ENCODE measurements at places on chromosomes 6 and 20.

DNA sequence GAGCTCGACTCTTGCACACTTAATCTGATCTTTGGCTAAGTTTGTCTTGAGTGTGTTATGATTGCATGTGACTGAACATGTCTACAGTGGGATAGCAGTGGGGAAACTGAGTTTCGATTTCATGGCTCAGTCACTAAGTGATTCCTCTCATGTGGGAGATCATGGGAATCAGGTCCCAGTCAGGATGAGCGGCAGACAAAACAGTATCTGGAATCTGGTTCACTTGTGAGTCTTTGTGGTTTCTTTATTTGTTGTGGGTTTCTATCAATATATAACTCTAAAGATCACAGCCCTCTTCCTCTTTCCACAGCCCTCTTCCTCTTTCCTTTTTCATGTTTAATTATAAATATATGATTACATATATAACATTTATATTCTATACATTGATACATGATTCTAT lies 4.0 kb downstream of the RPP21 start:
- DNase-seq: no peak

DNA sequence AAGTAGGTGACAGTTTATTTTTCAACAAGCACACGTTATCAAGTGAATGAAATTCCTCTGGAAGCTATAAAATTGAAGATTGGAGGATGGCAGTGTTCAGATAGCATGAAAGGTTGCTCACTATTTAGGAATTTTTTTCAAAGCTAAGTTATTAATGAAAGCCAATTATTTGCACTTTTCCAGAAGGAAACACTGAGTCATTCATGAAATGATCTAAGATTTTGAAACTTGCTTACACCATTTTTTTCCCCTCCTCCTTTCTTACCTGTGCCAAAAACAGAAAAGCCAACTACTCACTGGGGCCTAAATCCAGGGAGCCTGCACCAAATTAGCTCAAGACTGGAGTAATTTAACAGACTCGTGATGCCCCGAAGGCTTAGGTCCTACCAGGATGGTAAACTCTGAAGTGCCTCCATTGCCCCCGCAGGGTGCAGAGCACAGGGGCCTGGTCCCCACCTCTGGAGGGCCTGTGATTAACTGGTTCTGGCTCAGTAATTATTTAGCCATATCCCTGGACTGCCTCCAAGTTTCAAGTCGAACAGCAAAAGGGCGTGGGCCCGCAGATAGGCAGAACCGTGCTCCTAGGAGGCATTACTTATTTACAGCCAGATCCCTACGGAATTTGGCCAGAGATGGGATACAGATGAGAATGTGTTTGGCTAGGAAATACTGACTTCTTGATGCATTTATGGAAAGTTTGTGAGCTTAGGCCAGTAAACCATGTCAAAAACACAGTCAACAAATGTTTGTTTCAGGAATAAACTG lies 28.0 kb upstream of the ZNF217 start:
- DNase-seq: peak; percentile 96

DNA sequence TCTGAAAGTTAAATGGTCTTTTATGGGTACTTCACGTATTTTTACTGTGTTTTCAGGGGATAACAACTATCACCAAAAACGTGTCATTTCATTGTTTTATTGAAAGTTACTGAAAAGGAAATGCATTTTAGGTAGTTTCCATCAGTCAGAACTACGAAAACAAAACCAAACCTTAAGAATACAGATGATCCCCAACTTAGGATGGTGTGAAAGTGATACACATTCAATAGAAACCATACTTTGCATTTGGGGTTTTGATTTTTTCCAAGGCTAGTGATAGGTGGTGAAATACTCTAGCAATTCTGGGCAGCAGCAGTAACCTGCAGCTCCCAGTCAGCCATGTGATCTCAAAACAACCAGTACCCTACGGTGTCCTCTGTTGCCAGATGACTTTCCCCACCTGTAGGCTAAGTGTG lies 25.9 kb upstream of the EFHC1 start:
- no peak for DNase-seq

DNA sequence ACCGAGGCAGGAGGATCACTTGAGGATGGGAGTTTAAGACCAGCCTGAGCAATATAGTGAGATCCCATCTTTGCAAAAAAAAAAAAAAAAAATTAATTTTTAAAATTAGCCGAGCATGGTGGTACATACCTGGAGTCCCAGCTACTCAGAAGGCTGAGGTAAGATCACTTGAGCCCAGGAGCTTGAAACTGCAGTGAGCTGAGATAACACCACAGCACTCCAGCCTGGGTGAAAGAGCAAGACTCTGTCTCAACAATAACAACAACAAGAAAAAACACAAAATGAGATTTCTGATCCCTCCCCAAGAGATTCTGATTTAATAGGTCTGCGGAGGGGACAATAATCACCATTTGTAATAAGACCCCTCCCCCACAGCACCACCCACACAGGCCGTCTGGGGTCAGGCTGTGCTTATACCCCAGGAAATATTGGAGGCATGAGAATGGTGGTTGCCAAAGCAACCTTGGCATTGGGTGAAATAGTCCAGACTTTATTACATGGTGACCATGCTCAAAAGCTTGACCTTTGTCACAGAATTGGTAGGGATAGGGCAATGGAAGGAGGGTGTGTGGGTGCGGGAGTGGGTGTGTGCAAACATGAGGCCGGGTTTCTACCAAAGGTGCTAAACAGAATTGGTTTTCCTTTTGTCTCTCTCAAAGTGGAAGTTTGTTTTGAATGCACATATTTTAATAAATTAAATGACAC lies 24.4 kb upstream of the ADTRP start:
- DNase-seq: no peak

- DNase-seq: no peak
These were observed 66.7 kb upstream of the BMP2 start for GRCh38 chr20:6700563-6701329.

- DNase-seq: no peak
These were observed 23.9 kb upstream of the SMIM13 start for GRCh38 chr6:11069760-11070159.

DNA sequence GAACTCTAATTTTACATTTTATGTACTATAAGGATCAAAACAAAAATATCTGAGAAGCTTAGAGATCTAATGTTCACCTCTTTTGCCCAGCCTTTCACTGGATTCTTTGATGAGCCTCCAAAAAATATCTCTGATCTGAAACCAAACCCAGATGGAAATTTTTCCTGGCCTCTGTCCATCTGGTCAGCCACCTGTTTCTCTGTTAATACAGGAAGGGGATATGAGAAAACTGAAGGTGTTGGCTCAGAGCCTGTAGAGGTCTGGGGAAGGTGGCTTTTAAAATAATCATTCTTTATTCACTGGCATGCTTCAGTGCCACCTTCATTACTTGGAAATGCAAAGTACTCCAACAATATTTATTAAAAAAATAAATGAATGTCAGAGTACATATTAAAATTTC lies 8.5 kb upstream of the MCM3 start:
- DNase-seq: no peak

DNA sequence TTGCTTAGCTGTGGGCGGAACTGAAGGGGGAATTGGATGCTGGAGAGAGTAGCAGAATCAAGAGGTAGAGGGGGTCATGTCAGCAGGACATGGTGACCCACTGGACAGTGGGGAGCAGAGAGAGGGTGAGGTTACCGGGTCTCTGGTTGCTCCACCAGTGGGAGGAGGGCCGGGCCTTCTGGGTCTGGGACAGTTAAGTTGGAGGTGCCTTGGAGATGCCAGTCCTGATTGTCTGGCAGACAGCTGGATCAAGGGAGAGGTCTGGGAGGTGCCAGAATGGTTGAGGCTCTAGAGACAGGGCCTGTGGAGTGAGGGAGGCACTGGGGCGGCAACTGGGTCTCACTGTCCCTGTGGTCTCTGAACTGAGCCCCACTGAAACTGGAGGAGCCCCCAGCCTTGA lies 24.6 kb downstream of the MANBAL start:
- DNase-seq: no peak

GRCh38 chr6:30334075-30334783 lies 7.5 kb downstream of the TRIM39 start:
- DNase-seq: no peak

DNA sequence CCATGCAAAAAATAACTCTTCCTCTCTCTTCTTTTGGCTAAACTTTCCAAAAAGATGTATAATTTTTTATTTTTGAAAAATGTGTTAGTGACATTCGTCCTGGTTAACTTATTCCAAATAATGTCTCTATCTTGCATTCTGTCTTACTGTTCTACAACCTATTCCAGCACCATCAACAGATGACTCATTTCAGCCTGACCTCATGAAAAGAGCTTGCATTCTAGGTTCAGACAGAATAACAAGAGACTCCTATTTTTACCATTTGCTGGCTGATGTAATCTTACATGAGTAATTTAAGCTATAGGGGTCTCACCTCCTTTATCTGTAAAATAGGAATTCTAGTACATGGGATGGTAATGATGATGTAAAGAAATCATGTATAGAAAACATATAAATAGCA lies 109.0 kb downstream of the FUT9 start:
- no peak for DNase-seq

- DNase-seq: no peak
These were observed 240.7 kb upstream of the POU3F2 start for GRCh38 chr6:98593676-98594075.

DNA sequence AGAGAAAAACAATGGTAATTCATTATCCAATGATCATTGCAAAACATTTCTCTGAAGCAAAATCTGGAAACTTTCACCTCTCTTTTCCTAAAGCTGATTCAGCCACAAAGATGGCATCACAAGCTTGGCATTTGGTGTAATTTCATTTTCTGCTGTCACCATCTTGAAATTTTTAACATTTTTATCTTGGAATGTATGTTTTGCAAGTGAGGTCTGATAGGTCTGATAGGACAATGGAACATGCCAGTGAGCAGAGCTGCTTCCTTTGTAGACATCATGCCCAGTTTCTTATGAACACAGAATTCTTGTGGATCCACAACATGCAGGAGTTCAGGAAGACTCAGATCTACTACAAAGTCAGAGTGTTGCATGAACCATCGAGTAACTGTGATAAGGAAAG lies 969.6 kb downstream of the EYS start:
- DNase-seq: no peak

GRCh38 chr6:6469074-6469473 lies 119.4 kb upstream of the LY86 start:
- no peak for DNase-seq

DNA sequence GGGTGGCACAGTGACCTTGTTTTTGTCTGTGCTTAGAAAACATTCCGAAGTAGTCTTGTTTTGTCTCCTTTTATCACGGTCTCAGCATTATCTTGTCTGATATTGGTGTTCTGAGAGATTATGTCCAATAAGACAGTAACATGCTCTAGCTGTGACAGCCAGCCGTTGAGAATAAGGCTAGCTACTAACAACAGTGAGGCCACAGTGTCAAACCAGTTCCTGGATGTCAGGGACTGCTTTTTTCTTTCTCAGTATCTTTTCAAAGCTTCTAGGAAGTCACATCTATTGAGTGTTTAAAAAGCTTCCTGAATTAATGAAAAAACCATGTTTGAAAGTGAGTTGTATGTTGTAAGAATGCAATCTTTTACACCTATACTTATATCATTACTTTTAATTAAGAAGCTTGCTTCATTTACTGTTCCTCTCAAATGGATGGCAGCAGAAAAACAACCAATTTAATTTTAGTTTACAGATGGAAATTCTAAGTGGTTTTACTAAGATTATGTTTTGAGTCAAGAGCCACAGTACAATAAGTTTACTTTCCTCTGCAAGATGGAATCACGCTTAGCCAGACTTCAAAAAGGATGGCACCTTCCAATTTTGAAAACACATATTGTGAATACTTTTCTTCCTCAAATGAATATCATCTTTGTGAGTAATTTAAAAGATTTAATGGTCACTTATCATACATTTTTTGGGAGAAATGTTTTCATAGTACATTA lies 53.1 kb downstream of the MAP3K7 start:
- no peak for DNase-seq

GRCh38 chr6:125230674-125231073 lies 71.1 kb downstream of the HDDC2 start:
- DNase-seq: peak; percentile 51

GRCh38 chr6:129713806-129714333 lies 3.9 kb upstream of the ARHGAP18 start:
- DNase-seq: peak; percentile 14

DNA sequence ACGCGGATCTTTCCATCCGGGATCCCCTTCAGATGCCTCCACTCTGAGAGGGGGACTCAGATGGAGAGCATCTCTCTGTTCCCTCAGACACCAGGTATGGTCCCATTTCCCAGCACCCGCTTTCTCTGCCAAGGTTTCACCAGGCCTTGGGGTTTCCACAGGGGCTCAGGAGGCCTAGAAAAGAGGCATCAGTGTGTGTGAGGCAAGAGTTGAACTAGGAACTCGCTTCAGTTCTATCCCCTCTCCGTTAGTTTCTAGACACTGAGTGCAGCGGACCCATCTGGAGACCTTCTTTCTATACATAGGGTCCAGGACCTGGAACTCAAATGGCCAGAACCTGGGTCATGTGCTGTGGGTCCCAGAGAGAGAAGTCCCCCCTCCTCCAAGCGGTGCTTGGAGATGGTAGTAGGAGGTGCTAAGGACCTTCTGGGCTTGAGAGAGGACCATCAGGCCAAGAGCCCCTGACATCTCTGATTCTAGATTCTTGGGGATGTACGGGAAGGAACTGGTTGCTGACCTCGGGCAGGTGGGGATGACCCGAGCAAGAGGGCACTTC lies 2.1 kb downstream of the SLC12A5 start:
- DNase-seq: no peak

DNA sequence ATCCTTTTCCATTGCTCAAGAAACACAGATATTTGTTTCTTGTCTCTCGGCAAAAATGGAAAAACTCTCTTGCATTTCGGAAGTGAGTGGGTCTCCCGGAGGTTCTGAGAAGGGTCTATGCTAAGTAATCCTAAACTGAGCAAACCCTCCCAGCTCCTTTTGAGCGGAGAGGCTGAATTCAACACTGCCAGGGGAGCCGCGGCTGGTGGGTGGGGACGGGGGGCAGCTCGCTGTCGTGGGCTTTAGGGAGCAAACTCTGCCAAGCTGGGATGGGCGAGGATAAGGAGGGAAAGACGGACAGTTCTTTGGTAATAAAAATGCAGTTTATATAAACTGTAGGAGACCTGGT lies 211.4 kb downstream of the FOXC1 start:
- DNase-seq: no peak

- no peak for DNase-seq
These were observed 6.8 kb downstream of the BNIP5 start for GRCh38 chr6:36329798-36330291.

- peak; percentile 7 for DNase-seq
These were observed 169.4 kb downstream of the ZDHHC14 start for GRCh38 chr6:157550114-157550989.

DNA sequence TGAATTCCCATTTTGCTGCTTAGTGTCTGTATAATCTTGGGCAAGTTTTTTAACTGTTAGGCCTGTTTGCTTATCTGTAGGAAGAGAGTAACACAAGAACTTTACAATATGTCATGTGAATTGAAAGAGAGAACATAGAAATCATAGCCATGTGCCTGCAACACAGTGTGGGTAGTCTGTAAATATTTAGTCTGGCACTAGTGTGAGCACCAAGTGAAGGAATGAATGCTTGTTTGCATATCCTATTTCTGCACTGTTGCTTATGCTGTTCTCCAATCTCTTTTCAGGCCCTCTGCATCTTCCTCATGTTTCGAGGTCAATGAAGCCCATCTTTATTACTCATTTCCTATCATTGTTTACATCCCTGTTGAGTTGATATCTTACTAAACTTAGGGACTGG lies 49.2 kb downstream of the CBFA2T2 start:
- DNase-seq: peak; percentile 44

Data from fibroblast of skin of right quadriceps (primary cell).